Amniotic epithelial cell (primary cell): ENCODE measurements at places on chromosomes 1 and 21.

- DNase-seq, result no peak
These were observed 64.4 kb downstream of the XCL1 start for GRCh38 chr1:168640836-168641235.

DNA sequence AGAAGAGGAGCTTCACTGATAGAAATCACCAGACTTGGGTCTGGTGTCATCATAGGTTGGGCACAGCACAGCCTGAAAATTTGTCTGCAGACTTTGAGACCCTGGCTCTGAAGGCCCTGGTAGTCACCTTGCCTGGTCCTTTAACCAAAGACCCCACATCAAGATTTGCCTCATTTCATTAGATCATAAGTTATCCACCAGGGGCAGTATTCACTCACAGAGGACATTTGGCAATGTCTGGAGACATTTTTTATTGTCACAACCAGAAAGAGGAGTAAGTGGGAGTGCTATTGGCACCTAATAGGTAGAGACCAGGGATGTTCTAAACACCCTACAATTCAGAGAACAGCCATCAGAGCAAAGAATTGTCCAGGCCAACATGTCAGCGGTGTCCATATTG, 22.1 kb upstream of the PAX7 start:
- no peak for DNase-seq

DNA sequence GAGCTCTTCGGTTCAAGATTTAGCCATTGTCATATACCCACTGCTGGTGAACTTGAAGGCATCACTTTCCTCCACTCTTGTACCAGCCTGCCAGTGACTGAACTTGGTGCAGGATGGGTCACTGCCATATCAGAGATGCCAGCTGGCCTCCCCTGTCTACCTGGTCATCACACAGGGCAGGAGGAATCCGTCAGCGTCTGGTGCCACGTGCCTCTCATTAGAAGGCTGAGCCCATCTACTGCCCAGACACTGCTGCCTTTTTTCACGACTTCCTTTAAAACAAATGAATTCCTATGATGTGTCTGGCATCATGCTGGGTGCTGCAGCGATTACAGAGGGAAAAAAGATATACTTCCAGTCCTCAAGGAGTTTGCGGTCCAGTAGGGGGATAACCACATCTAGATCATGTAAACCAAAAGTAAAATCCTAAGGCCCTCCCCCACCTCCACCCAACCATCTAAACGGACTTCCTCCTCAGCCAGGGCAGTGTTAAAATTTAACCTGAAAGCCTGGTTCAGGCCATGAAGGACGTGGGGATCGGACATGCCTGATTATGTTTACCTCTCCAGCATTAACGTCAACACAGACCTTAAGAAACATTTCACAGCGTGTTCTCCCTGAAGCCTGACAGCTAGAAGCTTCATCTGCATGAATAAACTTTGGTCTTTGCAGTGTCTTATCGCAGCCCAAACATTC, 29.2 kb upstream of the PDE9A start:
- DNase-seq, result peak; percentile 19

DNA sequence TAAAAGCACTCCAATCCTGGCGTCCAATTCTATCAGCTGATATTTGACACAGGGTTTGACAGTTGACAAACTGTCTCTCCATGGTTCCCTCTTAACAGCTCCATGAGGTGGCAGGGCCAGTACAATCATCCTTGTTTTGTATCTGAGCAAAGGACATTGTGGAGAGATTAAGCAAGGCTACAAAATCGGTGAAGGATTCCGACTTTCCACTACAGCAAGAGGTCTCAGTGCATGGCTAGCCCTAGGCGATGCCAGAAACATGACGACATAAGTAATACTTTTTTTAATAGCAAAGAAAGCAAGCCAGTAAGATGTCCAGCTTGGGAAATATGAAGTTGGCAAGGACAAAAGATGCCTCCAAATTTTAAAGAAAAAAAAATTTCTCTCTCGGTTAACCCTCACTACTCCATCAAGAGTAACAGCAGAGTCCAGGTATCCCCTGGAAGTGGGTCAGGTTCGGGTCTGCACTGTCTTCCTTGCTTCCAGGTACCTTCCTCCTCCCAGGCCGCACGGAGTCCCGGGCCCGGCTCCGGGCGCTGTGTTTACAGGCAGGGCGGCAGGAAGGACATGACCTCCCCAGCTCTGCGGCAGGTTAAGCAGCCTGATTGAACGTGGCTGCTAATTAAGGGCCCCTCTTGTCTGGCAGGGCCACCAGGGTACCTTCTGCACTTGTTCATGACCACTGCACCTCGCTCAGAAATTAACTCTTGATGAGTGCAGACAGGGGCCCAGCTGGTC, 106.1 kb downstream of the SIM2 start:
- no peak for DNase-seq

DNA sequence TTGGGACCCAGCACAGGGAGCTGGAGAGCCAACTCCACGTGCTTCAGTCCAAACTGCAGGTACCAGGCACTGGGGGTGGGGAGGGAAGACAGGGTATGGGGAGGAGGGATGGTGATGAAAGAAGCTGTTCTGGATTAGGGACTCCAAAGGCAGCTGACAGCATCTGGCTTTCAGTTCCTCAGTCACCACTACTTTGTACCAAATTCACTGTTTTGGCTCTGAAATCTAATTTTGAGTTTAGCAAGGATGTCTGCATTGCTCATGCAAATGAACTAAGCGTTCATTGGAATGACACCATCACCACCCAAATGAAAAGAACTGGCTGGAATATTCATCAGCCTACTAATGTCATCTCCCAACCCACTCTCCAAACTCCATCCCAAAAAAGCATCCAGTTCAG, 8.7 kb downstream of the C1orf74 start:
- DNase-seq, result no peak

DNA sequence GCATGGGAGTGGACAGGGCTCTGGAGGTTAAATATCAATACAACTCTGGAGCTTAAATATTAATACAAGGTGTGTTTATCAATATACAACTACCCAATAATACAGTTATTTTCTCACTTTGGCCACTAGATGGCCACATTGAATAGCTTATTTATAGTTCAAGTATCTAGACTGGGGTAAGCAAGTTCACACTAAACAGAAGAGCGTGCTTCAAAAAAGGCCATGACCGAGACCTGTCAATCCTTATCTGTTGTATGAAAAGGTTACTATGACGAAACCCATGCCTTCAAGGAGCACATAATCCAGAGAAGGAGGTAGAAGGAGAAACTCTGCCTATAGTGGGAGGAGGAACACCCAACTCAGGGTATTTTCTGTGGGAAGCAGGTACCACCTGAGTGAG, 29.1 kb downstream of the CHML start:
- peak; percentile 81 for DNase-seq

- no peak for DNase-seq
These were observed 153.6 kb upstream of the SAMSN1 start for GRCh38 chr21:14699433-14700407.

- DNase-seq, result peak; percentile 10
These were observed 168.4 kb upstream of the DMRTA2 start for GRCh38 chr1:50591598-50591997.

DNA sequence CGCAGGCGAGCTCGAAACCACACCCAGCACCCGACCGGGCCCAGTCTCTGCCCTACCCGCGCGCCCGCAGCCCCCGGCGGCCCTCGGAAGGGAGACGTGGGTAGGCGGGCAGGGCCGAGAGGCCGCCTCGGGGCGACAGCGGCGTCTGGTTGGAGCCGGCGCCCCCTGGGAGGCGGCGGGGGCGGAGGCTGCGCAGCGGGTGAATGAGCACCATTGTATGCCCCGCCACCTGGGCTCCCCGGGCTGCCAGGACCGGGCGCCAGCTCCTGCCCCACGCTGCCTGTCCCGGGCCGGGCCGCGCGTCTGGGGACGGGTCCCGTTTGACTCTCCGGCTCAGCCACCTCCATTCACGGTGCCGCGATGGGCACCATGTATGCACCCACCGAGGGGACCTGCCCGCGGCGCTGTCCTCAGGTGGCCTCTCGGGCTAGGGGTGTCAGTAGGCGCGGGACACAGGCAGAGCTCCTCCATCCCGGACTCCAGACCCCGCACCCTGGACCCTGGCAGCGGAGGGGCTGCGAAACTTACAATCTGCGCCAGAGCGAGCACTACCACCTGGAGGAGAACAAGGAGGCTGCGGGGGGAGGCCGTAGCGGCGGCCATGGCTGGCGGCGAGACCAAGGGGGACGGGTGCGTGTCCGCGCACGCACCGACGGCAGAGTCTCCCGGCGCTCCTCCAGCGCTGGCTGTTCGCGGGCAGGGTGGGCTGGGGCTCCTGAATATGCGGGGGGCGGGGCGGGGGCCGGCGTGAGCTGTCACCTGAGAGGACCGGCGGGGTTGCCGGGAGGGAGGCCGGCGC, at the start of gene COL9A2:
Gene COL9A2, minus strand, starts transcription at position 692 of the 799 bp plus-strand sequence. Its CDS starts 89 bp downstream, at position 603.
- DNase-seq, result no peak

- DNase-seq, result no peak
These were observed 15.6 kb downstream of the UTP11 start for GRCh38 chr1:38028105-38028591.

- peak; percentile 79 for DNase-seq
These were observed 239.1 kb upstream of the SGIP1 start for GRCh38 chr1:66294707-66295370.

GRCh38 chr1:205569411-205570172, 62.2 kb downstream of the ELK4 start:
- DNase-seq, result no peak
